GM19239 (cell line): ENCODE measurements at places on chromosomes 3 and 15.

GRCh38 chr3:111764645-111765091, 94.4 kb upstream of the PHLDB2 start:
- DNase-seq: no peak

- DNase-seq: no peak
Measured at GRCh38 chr15:49895347-49896223, 223.4 kb downstream of the ATP8B4 start.

- DNase-seq: no peak
Measured at GRCh38 chr15:63070681-63071129, 28.2 kb downstream of the TPM1 start.

DNA sequence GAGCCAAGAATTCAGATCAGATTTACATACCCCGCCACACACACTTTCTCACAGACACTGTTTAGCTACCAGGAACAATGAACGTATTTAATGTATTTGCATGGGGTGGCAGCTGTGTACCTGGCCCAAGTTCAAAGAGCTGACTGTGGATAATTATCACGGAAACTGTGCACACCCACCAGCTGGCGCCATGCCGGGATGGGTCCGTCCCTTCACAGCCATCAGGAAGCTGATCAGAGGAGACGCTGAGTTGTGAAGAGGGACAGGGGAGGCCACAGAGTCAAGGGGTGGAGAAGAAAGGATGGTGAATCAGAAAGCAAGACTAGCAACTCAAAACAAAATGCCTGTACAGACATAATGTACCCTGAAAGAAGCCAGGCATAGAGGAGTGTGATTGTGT, 13.1 kb upstream of the PLA2G4D start:
- no peak for DNase-seq
